ENCODE measurements at places on chromosomes 5 and 9.

DNA sequence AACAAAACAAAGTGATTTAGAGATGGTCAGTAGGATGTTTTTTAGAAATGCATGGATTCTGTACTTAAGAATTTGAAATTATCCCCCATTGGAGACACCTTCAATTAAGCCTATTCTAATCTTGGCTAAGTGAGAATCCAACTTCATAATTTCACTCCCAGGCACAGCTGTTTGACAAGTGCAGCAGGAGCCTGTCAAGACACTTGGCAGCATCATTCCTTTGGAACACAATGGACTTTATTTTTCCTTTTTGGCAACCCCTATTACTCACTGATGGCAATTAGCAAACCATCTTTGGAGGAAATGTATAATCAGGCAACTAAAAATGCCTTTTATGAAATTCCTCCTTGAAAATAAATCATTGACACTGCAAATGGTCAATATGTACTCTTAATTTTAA lies 194.7 kb downstream of the GLIS3 start:
- DNase-seq, result no peak

- DNase-seq, result no peak
Measured at GRCh38 chr5:81854485-81854884, 103.6 kb upstream of the SSBP2 start.

DNA sequence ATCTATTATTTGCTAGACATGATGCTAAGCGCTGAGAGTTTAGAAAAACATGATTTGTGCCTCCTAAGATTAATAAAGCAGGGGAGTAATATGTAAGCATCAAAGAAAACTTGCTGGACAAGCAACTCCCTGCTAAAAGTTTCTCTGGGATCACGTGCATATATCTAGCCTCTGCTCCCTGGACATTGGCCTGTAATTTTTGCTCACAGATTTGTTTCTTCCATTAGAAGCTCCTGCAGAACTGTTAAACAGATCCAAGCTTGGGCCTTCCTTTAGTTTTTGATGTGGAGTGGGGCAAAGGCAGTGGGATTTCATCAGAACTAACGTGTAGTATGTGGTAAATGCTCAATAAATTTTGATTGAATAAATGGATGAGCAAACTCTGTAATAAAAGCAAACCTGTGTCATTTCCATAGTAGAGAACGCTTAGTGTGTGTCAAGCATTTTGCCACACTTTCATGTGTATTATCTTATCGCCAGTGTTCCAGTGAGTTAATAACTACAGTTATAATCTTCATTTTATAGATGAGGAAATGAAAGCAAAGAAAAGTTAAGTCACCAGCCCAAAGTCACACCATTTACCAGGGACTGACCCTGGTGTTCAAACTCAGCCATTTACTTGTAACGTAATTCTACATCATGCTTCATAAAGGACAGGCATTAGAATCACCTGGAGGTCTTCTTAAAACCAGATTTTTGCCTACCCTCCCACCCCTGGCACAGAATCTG lies 100.3 kb downstream of the PCSK5 start:
- DNase-seq, result no peak

DNA sequence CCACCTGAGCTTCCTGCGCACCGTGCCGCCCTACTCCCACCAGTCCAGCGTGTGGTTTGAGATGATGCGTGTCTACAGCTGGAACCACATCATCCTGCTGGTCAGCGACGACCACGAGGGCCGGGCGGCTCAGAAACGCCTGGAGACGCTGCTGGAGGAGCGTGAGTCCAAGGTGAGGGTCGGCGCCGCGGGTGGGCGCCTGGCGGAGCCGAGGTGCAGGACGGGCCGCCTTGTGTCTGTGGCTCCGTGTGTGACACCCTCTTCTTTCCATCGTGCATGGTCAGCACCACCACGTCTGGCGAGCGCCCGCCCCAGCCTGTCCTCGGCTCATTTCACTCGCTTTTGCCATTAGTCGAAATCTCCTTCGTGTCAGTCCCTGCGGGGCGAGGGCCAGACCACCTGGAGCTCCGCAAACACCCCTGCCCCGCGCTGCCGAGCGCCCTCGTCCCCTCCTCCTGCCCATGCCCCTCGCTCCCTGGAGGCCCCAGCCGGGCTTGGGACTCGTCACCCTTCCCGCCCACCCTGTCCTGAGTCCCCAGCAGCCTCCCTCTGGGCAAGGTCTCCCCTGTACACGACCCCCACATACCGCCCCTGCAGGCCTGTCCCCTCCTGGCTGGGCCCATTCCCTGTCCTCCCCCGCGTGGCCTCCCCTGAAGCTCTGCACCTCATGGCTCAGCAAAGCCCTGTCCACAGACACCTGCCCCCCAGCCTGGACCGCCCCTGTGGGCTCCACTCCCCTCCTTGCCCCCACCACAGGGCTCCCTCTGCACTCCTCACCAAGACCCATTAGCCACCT lies 7.0 kb downstream of the GRIN1 start:
- no peak for DNase-seq

DNA sequence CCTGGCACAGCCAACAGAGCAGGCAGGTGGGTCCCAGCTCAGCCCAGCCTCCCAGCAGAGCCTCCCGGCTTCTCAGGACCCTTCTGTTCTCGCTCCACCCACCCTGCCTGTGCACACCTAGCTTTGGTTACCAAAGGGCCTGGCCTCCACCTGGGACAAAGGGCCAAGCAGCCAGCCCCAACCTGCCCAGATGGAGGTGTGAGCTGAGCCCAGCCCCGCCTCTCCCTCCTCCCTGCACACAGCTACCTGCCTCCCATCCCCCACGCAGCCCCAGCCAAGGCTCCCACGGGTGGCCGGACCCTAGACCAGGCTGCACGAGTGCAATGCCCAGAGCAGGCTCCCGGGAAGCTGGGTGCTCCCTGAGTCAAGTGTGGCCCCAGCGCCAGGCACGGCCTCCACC lies 5.6 kb downstream of the TPRN start:
- no peak for DNase-seq

- no peak for DNase-seq
Measured at GRCh38 chr5:170741801-170742200, 41.7 kb upstream of the GABRP start.

GRCh38 chr9:82553654-82554366 lies 509.1 kb downstream of the RASEF start:
- DNase-seq, result no peak

DNA sequence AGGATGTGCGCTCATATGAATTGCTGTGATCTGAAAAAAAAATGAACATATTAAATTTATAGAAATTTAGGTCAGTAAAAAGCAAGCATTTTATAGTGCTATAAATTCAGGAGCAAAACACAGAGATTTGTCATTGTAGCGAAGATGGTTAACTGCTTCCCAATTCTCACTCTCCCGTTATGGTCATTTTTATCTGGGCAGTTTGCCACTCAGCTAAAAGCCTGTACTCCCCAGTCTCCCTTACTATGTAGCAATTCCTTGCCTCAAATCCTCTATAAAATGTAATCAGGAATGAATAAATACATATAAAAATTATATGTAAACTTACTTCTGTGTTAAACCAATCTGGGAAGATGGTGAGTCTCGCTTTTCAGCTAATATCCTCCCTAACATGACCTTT lies 471.5 kb downstream of the HINT1 start:
- no peak for DNase-seq

- DNase-seq, result no peak
Measured at GRCh38 chr5:73393611-73394489, 54.7 kb downstream of the FOXD1 start.

DNA sequence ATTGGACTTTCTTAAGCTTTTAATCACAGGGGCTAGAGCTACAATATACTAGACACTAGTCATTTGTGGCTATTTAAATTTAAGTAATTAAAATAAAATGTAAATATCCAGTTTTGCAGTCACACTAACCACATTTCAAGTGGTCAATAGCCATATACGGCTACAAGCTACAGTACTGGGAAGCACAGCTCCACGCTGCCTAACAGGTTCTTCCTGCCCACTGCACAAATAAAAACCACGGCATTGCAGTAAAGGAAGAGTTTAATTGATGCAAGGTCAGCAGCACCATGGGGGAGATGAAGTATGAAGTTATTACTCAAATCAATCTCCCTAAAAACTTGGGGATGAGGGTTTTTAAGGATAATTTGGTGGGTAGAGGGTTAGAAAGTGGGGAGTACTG lies 134.1 kb downstream of the LURAP1L start:
- no peak for DNase-seq

GRCh38 chr5:72172786-72173185 lies 65.5 kb downstream of the MAP1B start:
- no peak for DNase-seq

DNA sequence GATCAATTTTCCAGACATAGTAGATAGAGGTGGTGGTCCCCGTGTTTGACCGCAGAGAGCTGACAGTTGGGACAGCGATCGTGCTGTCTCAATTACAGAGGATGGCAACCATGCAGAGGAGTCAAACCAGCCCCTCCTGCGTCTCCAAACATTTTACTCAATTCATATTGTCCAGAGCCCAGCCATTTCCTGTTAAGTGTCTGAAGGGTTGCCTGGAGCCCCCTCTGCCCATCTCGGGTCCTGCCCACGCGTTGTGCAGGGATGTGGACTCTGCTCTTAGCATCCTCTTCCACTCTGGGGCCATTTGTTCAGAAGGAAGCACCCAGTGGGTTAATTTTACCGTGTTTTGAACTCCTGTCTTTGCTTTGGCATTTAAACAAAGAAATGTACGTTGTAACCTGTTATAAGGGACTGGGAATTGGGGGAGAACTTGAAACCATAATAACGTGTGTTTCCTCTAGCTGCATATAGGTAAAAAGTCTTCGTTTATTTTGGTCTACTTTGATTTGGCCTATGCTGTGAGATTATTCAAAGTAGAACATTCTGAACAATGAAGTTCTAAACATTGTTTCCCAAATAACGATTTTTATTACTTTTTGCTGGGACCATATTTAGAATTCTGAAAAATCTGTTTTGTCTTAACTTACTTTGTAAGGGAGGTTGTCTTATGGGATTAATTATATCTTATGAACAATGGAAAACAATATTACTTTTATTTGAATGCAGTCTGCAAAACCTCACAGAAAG lies 876 bp downstream of the EGFLAM start:
- DNase-seq, result no peak

GRCh38 chr5:149379818-149380374 lies 804 bp upstream of the IL17B start:
- DNase-seq, result no peak

DNA sequence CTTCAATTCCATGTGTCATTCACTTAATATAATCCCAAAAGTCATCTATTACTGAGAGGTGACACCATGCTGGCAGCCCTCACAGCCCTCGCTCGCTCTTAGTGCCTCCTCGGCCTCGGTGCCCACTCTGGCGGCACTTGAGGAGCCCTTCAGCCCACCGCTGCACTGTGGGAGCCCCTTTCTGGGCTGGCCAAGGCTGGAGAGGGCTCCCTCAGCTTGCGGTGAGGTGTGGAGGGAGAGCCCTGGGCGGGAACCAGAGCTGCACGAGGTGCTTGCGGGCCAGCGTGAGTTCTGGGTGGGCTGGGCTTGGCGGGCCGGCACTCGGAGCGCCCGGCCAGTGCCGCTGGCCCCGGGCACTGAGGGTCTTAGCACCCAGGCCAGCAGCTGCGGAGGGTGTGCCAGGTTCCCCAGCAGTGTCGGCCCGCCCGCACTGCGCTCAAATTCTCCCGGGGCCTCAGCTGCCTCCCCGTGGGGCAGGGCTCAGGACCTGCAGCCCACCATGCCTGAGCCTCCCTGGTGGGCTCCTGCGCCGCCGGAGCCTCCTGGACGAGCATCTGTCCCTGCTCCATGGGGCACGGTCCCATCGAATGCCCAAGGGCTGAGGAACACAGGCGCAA lies 374.1 kb downstream of the ELAVL2 start:
- DNase-seq, result no peak

DNA sequence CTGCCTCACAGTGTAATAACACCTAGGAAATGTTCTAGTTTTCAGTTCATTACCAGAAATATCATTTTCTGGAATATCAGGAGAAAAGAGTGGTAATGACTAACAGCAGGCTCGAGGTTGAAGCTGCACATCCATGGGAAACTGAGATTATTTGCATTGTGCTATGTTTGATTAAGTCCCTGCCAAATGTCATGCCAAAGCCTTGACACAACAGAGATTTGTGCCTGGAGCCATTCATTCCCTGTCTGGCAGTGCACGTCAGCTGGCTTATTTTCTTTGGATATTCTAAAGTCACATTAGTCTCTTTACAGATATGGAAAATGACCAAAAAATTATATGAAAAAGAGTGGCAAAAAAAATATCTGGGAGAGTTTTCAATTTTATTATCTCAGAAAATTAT lies 848.0 kb downstream of the PTPRD start:
- no peak for DNase-seq

GRCh38 chr5:123485275-123485674 lies 26.7 kb upstream of the CSNK1G3 start:
- no peak for DNase-seq
